ENCODE measurements at places on chromosomes 7 and 10. TPM values are rescaled to one million over a fixed set of nuclear protein-coding genes. Genes with fewer than 3 reads are reported as not detected.

Gene SPDYE11
- not detected for total RNA-seq

Gene BAG3
- 69.0 TPM for total RNA-seq

- DNase-seq: no peak
These were observed 11.7 kb downstream of the GPER1 start for GRCh38 chr7:1099637-1100036.

DNA sequence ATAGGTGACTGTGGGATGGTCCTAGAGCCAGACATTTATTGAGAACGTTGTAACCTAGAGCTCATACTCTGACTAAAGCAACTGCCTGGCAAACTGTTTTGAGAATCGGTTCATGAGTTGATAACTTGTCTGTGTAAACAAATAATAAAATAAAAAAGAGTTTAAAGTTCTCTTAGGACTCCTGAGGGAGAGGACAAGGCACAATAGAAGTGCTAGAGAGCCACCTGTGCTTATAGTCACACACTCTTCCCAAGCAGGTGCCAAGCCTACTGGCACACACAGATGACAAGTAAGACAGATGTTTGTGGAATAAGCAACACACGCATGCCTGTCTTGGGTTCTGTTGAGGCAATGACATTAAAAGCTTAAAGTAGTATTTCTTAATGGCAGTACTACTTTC lies 7.9 kb downstream of the EDRF1 start:
- DNase-seq: no peak

Gene HABP2
- not detected for total RNA-seq

DNA sequence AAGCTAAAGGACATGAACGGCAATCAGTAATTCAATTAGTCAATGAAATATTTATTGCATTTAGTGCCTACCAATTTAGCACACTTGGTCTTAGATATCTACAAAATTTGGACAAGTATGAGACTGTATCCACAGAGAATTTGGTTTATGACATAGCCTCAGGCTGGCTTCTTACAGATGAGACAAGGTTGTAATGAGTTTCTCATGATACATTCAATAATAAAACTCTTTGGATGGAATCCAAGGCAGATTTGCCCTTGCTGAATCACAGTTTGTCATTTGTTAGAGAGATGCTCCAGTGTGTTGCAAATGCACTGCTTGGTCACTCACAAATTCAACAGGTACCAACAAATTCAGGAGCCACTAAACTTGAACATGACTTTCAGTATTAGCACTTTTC lies 162.5 kb downstream of the GPR37 start:
- no peak for DNase-seq

GRCh38 chr7:90459888-90460287 lies 9.6 kb upstream of the PTTG1IP2 start:
- no peak for DNase-seq

Gene TAS2R41
- not detected for total RNA-seq

DNA sequence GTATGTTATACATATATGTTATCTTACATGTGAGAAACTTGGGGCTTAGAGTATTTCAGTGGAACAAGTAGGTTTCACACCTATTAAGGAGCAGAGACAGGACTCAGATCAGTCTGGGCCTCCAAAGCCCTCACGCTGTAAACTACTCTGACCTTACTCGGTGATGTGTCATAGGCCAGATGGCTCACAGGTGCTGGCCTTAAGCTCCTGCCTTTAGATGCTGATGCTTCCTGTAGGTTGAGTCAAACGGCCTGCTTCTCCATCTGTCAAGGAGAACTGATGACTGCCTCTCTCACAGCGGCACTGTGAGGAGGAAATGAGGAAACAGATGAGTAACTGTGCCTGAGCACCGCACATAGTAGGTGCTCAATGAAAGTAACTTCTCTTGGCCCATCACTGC lies 312.6 kb upstream of the COBL start:
- DNase-seq: peak; percentile 44

- DNase-seq: no peak
These were observed 151.5 kb upstream of the KLF6 start for GRCh38 chr10:3936422-3937040.

- DNase-seq: no peak
These were observed 22.1 kb upstream of the STK17A start for GRCh38 chr7:43560742-43561330.

DNA sequence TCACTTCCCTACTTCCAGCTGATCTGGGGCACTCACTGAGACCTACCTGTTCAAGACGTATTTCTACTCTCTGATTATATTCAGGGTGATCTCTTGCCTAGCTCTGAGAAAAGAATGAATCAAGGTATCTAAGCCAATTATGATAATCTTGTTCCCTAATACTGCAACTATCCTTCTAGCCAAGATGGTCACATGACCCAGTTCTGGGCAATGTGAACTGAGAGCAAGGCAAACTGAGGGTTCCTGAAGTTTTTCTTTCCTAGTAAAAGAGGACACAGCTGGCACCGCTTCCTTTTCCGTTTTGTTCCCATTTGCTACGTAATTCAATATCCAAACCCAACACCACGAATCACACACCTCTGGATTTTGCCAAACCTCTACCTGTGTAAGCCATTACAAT lies 5.9 kb upstream of the GPAM start:
- DNase-seq: no peak

- no peak for DNase-seq
These were observed 11.4 kb upstream of the FAS start for GRCh38 chr10:88979153-88979562.

Gene HOXA5
- total RNA-seq: 6.1 TPM

Measured in vagina (tissue), 2 donors.